Spinal cord (tissue), 10 donors: ENCODE measurements at places on chromosomes 7 and 10. TPM values are rescaled to one million over a fixed set of nuclear protein-coding genes. Genes with fewer than 3 reads are reported as not detected.

Gene MSMB
- total RNA-seq = not detected

Gene ASAH2B
- 4.6 TPM for total RNA-seq

Gene SGPL1
- 40.8 TPM for total RNA-seq

Gene CYP26C1
- total RNA-seq = under 0.01 TPM

Gene GPNMB
- total RNA-seq = 47.6 TPM

Gene OPN1SW
- total RNA-seq = 0.28 TPM

Gene TUBGCP2
- 35.0 TPM for total RNA-seq

Gene AGR2
- total RNA-seq = 3.0 TPM

Gene TLX1
- total RNA-seq = not detected

Gene TMEM176A
- total RNA-seq = 24.2 TPM

Gene RARRES2
- 234 TPM for total RNA-seq

Gene BLNK
- total RNA-seq = 4.8 TPM

Gene GATA3
- 0.28 TPM for total RNA-seq

Gene NKX2-3
- not detected for total RNA-seq

Gene PPP1R9A
- total RNA-seq = 69.9 TPM

Gene CNTNAP2
- total RNA-seq = 127 TPM

Gene GPR37
- total RNA-seq = 38.8 TPM

Gene CYP2C9
- total RNA-seq = not detected

Gene SPDYE1
- not detected for total RNA-seq
